ENCODE measurements at places on chromosomes 12 and 14. TPM values are rescaled to one million over a fixed set of nuclear protein-coding genes. Genes with fewer than 3 reads are reported as not detected.

DNA sequence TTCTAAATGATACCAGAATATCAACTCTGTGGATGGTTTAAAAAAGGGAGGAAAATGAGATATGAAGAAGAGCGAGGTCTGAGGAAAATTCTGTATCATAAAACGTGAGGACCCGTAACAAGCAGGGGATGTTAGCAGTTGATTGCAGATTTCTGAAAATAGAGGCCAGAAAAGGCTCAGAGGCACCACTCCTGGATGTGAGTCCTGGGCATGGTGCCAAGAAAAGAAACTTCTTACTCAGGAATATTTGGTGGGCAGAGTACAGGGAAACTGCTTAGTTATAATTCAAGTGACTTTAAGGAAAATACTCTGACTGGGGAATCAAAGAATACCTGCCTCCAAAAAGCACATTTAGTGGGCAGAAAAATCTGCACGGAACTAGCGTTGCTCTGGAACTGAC is 85.5 kb downstream of the PRICKLE1 start:
- DNase-seq: no peak

- no peak for DNase-seq
Measured at GRCh38 chr12:63045020-63045860, 105.8 kb downstream of the AVPR1A start.

DNA sequence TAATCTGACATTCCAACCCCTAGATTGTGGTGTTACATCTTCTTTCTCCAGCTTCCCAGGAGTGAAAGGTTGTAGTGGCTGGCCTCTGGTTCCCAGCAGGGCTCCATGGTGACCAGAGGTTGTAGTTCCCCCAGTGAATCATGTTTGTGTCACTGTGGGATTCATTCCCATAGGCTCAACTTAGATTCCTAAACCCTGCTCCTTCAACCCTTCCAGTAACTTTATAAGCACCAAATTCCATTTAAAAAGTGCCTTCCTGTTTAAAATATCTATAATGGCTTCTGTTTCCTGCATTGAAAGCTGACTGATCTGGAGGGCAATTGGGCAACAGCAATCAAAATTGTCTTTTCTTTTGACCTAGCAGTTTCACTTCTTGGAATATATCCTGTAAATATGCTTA is 40.5 kb upstream of the TBC1D15 start:
- no peak for DNase-seq

GRCh38 chr14:40417777-40418401 is 985.7 kb upstream of the FBXO33 start:
- DNase-seq: no peak

DNA sequence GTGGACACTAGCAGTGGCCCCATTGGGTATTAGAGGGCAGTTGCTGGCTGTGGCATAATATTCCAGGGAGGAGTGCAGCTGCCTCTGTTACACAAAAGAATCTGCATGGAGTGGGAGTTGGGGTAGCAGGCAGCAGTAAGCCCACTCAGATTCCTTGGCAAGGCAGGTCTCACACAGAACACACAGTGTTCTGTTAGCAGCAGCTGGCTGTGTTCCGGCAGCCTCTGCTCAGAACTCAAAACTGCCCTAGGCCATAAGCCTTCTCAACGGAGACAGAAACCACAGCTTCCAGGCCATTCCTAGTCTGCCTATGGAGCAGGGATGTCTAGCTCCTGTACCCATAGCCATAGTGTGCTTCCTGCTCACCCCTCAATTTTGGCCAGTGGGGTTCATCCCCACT is 1085.4 kb downstream of the SLC6A15 start:
- DNase-seq: no peak

- DNase-seq: no peak
Measured at GRCh38 chr14:31068235-31068634, 42.1 kb upstream of the STRN3 start.

- DNase-seq: no peak
Measured at GRCh38 chr12:92134638-92135274, 10.9 kb downstream of the BTG1 start.

DNA sequence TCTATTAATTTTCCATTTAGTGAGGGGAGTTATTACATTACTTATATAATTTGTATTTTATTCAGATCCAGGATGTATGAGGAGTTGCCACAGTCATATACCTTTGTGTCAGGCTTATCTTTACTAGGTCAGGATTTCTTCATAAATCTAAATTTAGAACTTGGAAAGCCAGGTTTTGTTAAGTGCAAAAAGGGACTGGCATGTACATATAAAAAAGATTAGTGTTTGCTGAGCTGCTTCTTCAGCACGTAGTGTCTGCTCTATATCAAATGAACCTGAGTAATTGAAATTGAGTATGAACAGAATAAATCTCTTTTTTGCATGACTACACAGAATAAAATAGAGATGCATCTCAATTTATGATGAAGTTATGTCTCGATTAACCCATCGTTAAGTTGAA is 157.4 kb downstream of the NUBPL start:
- no peak for DNase-seq

The IRAK3 gene
- 1.7 TPM for total RNA-seq

The NKX2-1 gene
- total RNA-seq: 0.10 TPM

The CCDC88C gene
- total RNA-seq: 4.1 TPM
